ENCODE measurements at places on chromosomes 1 and 21.

GRCh38 chr1:234214129-234214910, 158.9 kb upstream of the COA6 start:
- DNase-seq: no peak

- DNase-seq: no peak
Measured at GRCh38 chr1:112359961-112360767, 35.9 kb upstream of the CTTNBP2NL start.

DNA sequence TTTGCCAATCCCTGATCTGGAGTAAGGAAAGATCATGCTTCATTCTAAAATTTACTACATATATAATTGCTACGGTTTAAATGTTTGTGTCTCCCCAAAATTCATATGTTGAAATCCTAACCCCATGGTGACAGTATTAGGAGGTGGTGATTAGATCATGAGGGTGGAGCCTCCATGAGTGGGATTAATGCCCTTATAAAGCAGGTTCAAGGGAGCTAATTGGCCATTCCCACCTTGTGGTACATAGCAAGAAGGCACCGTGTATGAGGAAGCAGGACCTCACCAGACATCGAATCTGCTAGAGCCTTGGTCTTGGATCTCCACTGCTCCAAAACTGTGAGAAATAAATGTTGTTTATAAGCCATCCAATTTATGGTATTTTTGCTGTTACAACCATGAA, 55.5 kb downstream of the GADD45A start:
- no peak for DNase-seq

- no peak for DNase-seq
Measured at GRCh38 chr21:33981391-33982101, 65.9 kb upstream of the ATP5PO start.

GRCh38 chr1:115539736-115540135, 102.0 kb upstream of the VANGL1 start:
- no peak for DNase-seq

GRCh38 chr1:177937931-177938330, 31.9 kb downstream of the SEC16B start:
- DNase-seq: no peak

DNA sequence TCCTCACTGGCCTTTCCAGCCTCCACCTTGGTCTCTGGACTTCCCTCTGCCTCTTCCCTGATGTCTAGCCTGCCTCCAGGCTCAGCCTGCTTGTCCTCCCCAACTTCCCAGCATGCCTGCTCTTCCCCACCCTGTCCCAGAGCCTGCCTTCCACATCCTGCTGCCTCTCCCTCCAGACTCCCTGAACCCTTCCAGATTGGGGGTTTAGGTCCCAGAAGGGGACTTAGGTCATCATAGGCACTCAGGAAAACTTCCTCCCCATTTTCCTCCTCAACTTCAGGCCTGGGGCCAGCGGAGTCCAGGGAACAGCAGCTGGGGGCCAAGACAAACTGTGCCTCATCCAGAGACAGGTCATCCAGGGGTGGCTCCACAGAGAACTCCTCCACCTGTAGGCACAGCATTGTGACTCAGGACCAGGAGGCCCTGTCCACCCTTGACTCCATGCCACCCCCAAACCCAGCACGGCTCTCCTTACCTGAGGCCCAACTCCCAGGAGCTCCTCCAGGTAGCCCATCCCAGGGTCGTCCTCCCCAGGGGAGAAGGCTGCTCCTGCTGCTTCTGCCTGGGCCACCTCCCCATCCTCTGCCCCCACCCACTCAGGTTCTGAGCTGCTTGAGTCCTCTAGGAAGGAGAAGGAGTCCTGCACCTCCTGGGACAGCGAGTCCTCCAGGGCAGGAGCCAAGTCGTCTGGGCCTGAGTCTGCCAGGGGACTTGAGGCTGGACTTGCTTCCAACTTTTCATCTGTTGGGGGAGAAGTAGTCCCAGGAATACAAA, 3.4 kb upstream of the USF1 start:
- no peak for DNase-seq

- DNase-seq: no peak
Measured at GRCh38 chr1:91428182-91428798, 23.7 kb upstream of the HFM1 start.

GRCh38 chr1:97271916-97272788, 550.6 kb downstream of the PTBP2 start:
- DNase-seq: no peak

DNA sequence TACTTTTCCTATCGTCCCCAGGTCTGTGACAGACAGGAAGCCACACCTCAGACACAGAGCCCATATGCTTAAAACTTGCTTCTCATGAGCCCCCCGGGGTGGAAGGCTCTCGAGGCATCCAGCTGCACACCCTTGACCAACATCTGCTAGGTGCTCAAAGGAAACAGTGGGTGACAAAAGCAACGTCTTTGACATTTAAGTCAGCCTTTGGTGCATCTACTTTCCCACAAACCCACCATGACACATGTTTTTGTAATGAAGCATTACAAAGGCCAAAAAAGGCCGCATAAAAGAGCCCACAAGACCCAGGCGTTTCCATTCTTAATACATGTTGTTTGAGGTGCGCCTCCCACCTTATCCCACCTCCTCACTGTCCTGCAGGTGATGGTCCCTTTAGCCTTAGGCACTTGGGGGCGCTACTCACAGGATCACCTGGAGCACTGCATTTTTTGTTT, 11.8 kb upstream of the FASLG start:
- peak; percentile 93 for DNase-seq

DNA sequence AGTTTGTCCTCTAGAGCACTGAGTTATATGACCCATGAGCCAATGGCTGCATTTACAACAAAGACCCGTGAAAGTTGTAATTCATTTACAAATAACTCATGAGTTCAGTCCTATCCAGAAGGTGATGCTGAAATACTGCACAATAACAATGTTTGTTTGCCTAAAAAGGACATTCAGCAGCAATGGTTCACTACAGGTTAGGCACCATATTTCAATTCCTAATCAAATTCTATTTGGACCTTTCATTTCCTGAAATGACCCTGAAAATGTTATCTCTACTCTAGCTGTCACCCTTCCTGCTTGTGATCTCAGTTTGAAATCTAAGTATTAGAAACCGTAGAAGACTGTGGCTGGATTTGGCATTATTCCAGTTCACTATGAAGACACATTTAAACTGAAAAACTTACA, 191.2 kb upstream of the SAMSN1 start:
- no peak for DNase-seq

DNA sequence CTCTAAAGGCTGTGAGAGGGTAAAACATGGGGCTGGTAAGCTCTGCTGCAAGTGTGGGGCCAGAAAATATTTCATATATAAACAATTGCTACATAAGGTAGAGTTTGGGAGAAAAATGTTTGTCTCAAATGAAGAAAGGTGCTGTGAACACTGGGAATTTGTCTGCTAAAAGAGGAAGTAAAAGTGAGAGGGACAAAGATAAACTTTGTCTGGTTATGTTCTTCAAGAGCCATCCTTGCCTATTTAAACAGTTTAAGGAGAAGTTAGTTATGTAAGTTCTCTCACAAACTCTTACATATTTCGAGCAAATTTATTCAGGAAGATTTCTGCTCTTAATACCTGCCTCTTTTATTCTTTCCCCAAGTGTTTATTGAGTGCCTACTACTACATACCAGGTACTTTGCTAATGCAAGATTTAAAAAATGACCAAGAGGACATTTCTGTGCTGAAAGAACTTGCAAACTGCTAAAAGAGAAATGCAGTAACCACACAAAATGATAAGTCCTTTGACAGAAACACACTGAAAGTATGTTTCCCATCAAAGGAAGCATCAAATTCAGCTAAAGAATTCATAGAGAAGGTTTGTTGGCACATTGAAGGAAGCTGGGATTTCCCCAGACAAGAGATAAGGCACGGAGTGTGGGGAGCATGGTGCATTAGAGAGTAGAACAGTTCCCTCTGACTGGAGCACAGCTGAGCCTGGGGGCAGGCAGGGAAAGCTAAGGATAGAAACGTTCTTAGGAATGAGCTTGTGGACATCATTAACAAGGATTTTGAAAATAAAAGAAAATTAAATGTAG, 549.1 kb downstream of the PTBP2 start:
- no peak for DNase-seq

DNA sequence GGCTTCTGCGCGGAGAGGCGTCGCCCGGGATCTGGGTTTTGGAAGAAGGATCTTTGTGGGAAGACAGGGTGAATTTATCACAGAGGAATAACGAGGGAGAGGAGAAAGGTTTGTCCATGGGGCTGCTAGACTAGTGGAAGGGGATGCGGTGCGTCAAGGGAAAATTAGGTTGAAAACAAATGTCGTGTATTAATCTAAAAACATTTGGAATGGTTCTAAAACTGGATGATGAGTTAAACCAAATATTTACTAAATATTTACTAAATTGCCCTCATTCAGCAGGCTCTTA, 647 bp downstream of the RO60 start:
- DNase-seq: no peak

DNA sequence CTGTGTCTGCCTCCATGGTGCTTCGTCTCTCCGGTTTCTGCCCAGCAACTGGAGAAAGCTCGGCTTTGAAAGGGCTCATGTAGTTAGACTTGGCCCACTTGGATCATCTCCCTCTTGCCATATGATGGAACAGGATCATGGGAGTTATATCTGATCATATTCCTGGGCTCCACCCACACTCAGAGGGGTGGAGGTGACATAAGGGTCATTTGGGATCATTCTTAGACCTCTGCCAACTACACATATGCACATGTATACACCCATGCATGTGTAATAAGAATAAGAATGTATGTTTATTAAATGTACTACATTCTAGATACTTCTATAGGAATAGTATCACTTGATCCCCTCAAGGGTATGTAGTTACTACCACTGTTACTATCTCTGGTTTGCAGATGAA, 74.1 kb upstream of the WNT4 start:
- no peak for DNase-seq

GRCh38 chr1:223208164-223209076, 65.4 kb upstream of the TLR5 start:
- no peak for DNase-seq

DNA sequence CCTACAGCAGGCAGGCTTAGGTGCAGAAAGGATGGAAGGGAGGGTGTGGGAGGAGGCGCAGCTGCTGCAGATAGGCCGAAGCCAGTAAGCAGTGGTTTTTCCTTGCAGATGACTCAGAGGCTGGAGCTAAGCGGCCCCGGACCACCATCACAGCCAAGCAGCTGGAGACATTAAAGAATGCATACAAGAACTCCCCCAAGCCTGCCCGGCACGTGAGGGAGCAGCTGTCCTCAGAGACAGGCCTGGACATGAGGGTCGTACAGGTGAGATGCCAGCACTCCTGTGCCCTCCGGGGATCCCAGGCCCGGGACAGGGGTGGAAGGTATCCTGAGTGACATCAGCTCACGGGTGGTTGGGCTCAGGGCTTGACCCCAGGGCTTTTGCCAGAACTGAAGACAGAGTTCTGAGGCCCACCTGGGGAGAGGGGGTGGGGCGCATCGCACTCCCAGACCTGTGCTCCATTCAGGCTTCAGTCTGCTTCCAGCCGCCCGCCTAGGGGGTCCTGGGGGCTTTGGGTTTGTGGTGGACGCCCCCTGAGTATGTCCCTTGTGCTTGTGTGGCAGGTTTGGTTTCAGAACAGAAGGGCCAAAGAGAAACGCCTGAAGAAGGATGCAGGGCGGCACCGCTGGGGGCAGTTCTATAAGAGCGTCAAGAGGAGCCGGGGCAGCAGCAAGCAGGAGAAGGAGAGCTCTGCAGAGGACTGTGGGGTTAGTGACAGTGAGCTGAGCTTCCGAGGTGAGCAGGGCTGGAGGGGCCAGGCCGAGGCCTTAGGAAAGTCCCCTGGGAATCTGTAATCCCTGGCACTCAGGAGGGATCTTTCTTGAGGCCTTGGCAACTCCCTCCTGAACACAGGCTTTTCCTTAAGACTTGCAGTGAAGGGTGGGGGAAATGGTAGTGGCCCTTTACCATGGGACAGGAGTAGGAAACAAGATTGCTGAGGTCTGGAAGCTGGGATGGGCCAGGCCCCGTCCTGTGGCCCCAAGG, 41.5 kb downstream of the LHX4 start:
- DNase-seq: no peak

- no peak for DNase-seq
Measured at GRCh38 chr1:160647329-160647720, 481 bp upstream of the SLAMF1 start.

DNA sequence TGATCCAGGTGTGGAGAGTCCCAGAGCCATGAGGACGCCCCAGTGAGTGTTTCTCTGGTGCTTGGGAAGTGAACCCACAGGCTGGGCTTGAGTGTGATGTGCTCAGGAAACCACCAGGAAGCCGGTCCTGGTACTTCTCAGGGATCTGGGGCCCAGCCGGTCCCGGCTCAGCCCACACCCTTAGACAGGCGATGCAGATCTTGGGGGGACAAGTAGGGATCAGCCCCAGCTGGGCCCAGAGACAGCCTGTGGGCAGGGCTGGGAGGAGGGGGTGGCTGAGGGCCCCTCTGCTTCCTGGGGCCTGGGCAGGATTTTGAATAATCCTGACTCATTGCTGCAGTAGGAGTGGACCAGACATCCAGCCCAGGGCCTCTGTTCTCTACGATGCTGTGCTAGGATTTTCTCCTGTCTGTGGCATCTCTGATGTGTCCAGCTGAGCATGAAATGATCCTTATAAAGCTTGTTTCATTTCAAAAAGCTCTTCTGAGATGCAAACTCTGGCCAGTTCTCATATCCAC, 698.0 kb downstream of the PTPRU start:
- no peak for DNase-seq

DNA sequence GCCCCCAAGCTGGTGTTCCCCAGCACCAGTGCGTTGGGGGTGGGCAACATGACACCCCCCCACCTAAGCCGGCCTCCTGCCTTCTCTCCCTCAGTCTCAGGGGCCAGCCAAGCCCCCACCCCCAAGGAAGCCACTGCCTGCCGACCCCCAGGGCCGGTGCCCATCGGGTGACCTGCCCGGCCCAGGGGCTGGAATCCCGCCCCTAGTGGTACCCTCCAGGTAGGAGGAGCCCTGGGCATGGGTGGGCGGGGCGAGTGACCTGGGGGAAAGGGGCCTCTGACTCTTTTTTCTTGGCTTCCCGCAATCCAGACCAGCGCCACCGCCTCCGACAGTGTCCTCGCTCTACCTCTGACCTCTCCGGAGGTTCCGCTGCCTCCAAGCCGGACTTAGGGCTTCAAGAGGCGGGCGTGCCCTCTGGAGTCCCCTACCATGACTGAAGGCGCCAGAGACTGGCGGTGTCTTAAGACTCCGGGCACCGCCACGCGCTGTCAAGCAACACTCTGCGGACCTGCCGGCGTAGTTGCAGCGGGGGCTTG, 1.3 kb upstream of the EFNA4 start:
- DNase-seq: no peak

All from Jurkat, Clone E6-1 (cell line).